ENCODE measurements at places on chromosomes 4 and X.

- no peak for DNase-seq
Observed at GRCh38 chrX:101552714-101553113, 2.4 kb downstream of the ARMCX1 start.

GRCh38 chrX:74523224-74523623, 91.2 kb downstream of the RLIM start:
- no peak for DNase-seq

GRCh38 chr4:123415977-123416376, 19.4 kb downstream of the SPRY1 start:
- DNase-seq = peak; percentile 76

DNA sequence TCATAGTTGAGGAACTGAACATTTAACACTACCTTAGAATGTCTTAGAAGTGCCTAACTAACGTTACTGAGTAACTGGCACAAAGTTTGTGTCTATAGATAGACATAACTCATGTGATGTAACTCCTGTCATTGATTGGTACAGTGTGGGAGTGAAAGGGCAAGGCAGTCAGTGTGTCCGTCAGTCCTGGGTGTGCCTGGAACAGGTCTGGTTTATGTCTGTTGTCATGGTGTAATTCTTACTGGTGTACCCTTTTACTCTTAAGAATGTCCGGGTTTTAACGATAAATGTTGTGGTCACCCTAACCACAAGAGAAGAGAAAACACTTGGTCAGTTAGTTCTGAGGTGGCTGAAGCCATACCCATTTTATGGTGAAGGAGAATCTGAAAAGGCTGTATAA, 93.1 kb upstream of the ESX1 start:
- peak; percentile 48 for DNase-seq

DNA sequence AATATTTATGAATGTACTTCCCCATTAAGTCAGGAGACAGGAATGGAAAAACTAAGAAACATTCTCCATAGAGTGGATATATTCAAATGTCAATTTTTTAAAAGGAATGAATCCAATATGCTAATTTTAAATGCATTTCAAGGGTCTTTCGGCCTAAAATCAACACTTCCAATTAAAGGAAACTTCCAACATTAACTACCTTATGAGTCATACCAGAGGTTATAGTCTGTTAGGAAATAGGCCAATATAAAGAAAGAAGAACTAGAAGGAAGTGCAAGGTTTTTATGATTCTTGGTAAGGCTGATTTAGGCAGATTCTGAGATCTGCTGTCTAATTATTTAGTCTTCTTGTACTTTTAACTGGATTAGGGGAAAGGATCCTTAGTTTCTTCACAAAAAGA, 260.1 kb upstream of the EDNRA start:
- peak; percentile 10 for DNase-seq

DNA sequence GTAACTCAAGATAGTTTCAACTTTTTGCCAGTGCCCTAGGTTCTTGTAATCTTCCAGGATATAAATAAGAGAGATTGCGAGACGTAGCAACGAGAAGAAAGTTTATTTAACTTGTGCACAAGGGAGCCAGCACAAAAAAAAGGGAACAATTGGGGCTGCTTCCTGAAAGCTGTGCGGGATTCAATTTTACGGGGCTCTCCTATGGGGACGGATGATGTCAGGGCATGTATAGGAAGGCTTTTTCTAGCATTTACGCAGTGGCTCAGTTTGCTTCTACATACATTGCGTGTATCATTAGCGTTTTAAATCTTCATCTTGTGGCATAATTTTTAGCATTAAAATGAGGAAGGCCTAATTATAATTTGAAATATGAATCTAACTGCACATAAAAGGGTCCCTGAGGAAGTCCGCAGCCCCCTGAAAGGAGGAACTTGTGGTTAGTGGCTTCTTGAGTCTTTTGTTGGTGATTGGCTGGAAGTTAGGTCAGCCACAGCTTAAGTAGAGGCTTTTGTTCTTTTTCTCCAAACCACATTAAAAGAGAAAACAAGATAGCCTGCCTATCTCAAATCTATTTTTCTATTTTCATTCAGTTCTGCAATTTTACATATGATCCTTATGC, 668.2 kb upstream of the NDST4 start:
- no peak for DNase-seq

- peak; percentile 100 for DNase-seq
Observed at GRCh38 chr4:140095694-140096482, 58.1 kb downstream of the MAML3 start.

DNA sequence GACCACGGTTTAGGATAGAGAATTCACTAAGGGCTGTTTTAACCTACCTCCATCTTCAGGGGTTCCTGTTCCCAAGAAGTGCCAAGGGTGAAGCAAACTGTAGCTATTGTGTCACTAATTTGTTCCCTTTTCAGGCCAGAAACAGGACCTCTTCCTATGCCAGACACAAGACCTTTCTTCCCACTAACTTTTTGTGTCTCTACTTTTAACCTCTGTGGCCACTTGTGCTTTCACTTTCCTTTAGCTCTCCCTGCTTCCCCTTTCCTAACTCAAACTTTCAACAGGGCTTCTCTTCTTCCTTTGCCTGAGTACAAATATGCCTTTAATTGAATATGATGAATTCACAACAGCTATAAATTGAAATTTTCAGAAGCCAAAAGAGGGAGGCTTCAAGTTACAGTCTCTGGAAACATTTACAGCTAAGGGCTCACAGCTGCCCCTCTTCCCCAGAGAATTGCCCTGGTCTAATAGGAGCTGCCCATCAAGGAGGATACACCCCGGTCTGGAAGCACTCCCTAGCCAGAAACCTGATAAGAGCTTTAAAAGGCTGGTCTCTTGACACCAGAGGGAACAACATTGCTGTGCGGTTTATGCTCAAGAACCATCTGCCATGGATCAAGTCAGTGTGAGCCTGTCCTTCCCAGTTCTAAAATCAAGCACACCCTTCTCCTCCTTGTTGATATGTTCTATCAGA, 61.7 kb upstream of the PLS3 start:
- DNase-seq = no peak

DNA sequence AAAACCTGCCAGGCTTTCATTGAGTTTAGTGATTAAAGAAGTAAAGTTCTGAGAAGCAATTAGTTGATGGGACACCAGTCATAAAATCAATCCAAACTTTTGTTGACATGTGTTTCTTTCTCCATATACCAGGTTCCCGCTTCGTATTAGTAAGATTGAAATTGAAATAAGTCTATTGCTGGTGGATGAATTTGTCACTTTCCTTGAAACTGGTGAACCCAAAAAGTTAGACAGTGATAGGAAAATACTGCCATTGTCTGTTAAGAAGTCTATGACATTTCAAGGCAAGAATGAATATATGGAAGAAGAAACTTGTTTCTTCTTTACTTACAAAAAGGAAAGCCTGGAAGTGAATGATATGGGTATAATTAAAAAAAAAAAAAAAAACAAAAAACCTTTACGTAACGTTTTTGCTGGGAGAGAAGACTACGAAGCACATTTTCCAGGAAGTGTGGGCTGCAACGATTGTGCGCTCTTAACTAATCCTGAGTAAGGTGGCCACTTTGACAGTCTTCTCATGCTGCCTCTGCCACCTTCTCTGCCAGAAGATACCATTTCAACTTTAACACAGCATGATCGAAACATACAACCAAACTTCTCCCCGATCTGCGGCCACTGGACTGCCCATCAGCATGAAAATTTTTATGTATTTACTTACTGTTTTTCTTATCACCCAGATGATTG, at the start of gene CD40LG:
Gene CD40LG (plus strand): TSS at position 482 of the 684 bp plus-strand sequence. CDS start 91 bp downstream, at position 573.
- DNase-seq = no peak

DNA sequence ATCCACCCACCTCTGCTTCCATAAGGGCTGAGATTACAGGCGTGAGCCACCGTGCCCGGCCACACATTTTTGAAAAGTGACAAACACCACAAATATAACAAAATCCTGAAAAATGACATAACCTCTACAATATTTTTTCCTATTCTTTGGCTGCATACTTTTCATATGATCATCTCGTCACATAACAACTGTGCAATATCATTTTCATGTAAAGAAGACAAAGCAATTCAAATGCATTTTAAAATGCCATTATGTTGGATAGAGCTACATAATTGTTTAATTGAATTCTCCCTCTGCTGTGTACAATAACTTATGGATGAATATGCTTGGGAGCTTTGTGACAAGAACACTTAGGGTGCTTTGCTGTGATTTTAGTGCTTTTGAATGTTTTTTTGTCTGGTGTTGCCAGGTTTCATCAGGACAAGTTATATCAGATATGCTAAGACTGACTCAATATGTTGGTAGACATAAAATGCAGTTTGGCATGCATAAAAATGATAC, 132.9 kb downstream of the CHIC2 start:
- DNase-seq = no peak

DNA sequence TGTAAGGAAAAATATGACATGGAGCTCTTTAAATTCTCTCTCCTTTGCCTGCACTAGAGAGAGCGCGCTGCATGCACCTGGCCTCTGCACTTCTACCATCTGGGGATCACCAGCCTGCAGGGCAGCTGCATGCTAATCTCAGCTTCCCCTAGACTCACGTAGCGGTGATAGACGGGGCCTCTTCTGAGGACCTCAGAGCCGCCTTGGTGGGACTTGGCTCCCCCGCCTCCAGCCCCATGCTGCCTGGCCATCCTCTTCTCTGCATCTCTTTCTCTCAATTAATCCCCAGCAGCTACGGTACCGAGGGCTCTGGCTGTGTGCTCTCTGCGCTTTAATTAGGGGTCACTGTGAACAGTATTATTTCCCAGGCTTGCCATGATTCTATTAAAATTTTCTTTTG, 52.8 kb upstream of the PSAPL1 start:
- DNase-seq = no peak

DNA sequence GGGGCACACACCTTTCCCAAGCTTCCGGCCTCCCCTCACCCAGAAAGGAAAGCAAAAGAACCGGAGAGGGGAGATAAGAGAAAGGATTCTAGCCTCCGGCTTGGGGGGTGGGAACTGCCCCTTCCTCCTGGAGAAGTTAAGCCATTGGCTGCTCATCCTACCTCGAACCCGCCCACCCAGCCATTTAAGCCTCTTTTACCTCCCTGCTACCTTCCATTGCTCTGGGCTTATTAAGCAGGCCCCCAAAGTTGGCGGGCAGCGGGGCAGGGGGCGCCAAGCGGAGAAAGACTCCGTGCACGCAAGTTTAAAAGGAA, 2.3 kb downstream of the MAML3 start:
- peak; percentile 89 for DNase-seq

DNA sequence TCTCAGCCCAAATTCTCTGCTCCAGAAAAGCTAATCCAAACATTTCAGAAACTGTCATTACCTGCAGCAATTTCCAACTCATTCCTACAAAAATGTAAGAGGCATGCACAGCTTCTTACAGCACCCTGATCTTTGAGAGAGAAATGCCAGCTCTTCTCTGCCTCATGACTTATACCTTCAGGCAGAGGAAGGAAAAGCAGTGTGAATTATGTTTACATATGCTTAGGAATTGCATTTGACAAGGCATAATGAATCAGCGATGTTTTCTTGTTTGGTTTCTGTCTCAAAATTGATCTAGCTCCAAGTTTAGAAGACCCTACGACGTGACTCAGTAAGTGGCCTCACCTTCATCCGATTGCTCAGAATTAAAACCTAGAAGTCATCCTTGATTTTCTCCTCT, 21.8 kb upstream of the AGA start:
- peak; percentile 45 for DNase-seq

DNA sequence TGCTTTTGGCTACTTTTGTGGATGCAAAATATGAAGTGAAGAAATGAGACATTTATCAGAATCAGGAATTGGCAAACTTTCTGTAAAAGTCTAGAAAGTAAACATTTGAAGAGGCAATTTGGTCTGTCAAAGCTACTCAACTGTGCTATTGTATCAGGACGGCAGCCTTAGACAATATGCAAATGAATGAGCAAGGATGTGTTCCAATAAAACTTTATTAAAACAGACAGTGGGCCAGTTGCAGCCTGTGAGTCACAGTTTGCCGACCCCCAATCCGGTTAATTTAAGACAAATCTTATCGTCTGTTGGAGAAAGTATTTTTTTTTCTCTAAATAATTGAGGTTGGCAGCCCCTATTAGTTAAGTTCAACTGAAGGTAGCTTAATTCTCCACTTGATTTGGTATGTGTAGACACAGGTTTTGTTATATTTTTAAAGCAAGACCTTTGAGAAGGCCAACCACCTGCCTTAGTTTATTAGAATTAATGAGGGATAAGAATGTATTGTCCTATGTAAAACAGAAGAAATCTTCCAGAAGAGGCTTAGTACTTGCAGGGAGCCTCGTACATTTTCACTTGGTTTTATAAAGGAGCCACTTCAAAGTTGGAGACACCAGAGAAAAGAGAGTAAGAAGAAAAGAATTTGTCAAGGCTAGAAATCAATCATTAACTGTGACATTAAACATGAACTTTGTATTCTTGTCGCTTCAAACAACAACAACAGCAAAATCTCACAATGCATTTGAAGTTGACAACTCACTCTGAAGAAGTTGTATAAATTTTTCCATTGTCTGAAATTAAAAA, 81.6 kb upstream of the FAT1 start:
- DNase-seq = no peak

DNA sequence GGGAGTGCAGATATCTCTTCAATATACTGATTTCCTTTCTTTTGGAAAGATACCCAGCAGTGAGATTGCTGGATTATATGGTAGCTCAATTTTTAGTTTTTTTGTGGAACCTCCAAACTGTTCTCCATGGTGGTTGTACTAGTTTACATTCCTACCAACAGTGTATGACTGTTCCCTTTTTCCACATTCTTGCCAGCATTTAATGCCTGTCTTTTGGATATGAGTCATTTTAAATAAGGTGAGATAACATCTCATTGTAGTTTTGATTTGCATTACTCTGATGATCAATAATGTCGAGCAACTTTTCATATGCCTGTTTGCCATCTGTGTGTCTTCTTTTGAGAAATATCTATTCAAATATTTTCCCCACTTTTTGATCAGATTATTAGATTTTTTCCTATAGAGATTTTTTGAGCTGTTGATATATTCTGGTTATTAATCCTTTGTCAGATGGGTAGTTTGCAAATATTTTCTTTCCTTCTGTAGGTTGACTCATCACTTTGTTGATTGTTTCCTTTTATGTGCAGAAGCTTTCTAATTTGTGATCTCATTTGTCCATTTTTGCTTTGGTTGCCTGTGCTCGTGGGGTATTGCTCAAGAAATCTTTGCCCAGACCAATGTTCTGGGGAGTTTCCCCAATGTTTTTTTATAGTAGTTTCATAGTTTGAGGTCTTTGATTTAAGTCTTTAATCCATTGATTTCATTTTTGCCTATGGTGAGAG, 552.7 kb downstream of the ZNF674 start:
- no peak for DNase-seq

DNA sequence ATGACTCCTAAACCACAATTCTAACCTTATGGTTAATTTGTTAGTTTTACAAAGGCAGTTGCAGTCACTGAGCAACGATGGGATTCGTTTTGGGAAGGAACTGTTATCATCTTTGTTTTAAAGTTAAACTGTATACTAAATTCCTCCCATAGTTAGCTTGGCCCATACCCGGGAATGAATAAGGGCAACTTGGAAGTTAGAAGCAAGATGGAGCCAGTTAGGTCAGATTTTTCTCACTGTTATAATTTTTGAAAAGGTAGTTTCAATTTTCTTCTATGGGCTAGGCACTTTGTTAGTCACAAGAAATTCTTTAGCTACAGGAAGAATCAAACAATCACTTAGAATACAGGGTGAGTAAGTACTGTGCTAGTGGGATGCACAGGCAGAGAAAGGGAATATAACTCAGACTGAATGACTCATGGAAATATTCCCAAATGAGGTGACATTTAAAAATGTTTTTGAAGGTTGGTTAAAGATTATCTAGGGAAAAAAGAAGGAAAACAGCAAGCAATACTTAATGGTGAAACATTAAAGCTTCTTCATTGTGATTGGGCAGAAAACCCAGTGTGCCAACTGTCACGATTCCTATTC, 153.6 kb downstream of the MAGEB17 start:
- peak; percentile 71 for DNase-seq
